Stimulated activated CD8-positive, alpha-beta memory T cell treated with anti-CD3 and anti-CD28 coated beads, Interleukin-4, amount 100 ng/mL, for 48 hours (primary cell): ENCODE measurements at places on chromosomes 1 and 21.

- DNase-seq: peak; percentile 37
These were observed 98.5 kb downstream of the DISC1 start for GRCh38 chr1:231724876-231725647.

DNA sequence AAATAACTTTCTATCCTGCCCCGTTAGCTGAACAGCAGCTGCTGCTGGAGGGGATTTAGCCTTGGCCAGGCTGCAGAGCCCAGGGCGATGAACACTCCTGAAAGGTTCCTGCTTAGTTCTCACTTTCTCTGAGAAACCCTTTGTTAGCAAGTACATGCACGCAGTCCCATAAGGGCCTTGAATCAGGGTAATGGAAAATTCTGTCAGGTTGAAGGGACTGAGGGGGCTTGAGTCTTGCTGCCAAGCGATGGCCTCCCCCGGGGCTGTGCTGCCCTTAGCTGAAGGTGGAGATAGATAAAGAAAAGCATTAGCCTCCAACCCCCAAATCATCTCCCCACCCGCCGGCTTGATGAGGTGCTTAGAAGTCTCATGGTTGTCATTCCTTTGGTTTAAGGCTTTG is 7.9 kb downstream of the GJA5 start:
- DNase-seq: no peak

GRCh38 chr1:4880626-4881025 is 226.2 kb downstream of the AJAP1 start:
- DNase-seq: no peak

DNA sequence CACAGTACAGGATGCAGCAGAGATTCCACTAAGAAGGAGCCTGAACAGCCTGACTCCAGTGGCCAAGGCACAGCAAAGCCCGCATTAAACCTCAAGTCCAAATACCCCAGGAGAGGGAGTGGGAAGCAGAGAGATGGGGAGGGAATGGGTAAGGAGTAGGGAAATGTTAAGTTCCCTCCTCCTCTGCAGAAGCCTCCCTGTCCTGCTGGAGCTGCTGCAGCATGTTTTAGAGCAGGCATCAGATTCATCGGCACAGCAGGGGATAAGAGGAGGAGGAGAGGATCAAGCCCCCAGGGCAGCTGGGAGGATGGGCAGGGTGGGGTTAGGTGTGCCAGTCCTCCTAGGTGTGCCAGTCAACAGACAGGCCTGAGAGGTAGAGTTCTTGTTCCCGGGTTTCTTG is 709.7 kb downstream of the PTPRU start:
- DNase-seq: no peak

DNA sequence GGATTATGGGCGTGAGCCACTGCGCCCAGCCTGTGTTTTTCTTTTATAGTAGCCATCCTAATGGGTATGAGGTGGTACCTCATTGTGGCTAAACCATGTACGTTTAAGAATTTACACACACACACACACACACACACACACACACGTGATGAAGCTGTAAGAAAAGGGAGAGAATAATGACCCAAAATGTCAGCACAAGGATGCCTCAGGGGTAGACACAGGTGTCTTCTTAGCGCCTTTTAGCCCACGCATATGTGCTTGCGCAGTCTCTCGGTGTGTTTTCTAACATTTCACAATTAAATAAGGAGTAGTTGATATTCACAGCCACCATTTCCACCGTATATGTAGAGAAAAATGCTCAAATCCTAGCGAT is 782 bp upstream of the PFKL start:
- no peak for DNase-seq

- peak; percentile 27 for DNase-seq
These were observed 29.0 kb downstream of the JUN start for GRCh38 chr1:58754683-58755467.

GRCh38 chr21:35664683-35665082 is 395.6 kb downstream of the SETD4 start:
- DNase-seq: peak; percentile 26

DNA sequence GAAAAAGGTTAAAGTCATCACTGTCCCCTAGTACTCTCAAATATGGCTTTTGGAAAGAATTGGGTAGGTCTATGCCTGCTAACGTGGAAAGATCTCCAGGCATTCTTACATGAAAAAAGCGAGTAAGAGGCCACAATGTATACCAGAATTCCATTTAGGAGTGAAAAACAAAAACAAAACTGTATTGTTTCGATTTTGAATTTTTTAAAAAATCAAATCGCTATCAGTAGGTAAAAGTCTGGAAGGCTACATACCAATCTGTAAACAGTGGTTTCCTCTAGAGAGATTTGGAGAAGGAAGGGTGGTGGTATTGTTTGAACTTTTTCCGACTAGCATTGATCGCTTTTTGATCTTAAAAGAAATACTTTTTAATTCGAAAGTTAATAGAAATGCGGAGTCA is 55.9 kb downstream of the RRAGC start:
- DNase-seq: no peak

DNA sequence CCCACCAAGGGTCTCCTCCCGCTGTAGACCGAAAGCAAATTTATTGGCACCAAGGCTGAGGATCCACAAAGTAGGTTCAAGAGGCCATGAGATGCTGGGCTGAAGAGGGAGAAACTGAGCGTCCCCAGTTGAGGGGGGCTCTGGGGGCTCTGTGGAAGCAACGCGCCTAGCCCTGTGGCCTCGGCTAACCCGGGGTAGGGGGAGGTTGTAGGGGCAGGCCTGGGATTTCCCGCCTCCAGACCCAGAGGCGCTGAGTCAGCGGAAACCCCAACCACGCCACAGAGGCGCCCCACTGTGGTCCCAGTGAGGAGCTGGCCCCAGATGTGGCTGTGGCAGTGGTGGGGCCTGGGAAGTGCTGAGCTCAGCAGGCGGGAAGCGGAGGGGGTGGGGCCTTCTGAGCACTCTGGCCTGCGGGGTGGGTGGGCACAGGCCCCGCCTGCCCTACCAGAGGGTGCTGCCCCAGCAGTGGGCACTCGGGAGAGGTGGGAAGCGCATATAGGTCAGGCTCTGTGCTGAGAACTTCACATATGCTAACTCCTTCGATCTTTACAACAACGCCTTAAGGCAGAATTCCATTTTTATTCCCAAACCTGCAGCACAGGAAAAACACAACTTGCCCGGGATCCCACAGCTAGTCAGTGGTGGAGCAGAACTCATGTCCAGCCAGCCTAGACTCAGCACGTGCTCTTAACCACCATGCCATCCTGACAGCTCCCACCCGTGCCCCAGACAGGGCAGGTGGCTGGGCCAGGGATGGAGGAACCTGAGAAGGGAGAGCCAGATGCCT is 1.5 kb upstream of the COL16A1 start:
- peak; percentile 89 for DNase-seq

- DNase-seq: no peak
These were observed 3.0 kb downstream of the GPN2 start for GRCh38 chr1:26887125-26887524.

- DNase-seq: no peak
These were observed 70.9 kb downstream of the ERI3 start for GRCh38 chr1:44284184-44284583.

DNA sequence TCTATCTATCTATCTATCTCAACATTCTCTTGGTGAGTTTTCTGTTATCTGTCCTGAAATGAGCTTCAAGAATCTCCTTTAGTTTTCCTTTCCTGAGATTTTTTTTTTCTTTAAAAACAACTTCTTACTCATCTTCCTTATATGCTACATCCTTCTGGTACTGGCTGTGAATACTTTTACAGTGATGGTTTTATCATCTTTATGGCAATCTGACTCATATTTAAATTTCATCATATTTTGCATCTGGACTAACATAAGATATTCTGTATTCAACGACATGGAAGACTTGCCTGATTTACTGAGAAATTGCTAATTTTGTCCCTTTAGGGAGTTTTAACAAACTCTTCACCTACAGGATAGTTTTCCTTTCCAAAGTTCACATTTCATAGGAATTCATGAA is 33.0 kb downstream of the PDE4B start:
- no peak for DNase-seq

DNA sequence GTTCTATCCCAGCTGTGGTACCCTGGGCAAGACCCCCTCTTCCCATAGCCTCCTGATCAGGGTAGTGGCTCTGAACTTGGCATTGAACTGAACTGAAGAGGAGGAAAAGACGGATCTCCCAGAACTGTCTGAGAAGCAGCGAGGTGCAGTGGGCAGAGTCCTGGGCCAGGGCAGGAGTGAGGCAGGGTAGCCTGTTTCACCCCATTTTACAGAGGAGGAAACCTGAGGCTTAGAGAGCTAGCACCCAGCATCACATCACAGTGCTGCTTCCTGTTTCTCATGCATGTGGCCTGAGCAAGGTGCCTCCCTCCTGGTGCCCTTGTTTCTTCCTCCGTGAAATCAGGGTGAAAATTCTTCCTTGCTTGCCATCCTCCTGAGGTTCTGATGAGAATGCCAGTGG is 17.1 kb downstream of the ZNF362 start:
- no peak for DNase-seq

GRCh38 chr1:62728963-62729362 is 40.8 kb upstream of the DOCK7 start:
- DNase-seq: no peak

DNA sequence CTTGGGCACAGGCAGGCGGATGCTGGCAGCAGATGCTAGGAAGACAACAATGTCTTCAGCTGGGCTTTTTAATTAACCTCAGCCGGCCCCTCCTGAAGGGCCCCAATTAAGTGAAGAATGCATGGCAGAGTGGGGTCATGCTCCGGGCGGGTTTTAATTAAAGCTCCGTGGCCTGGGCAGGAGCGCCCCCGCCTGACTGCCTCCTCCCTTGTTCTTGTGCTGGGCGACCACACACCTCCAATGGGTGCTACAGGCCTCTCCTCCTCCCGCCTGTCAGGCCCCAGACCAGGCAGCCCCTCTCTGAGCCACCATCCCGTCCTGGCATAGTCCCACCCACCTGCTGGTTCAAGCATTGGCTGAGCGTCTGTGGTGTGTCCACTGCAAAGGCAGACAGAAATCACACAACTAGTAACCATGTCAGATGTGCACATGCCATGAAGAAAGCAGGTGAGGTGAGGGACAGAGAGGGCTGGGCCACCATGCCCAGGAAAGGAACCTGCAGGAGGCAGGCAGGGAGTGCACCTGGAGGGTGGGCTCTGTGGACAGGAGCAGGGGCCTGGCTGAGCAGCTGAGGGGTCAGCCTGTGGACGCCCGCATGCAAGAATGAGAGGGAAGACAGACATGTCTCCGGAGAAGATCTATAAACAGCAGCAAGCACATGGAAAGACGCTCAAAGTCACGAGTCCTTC is 8.5 kb upstream of the ARF1 start:
- no peak for DNase-seq

DNA sequence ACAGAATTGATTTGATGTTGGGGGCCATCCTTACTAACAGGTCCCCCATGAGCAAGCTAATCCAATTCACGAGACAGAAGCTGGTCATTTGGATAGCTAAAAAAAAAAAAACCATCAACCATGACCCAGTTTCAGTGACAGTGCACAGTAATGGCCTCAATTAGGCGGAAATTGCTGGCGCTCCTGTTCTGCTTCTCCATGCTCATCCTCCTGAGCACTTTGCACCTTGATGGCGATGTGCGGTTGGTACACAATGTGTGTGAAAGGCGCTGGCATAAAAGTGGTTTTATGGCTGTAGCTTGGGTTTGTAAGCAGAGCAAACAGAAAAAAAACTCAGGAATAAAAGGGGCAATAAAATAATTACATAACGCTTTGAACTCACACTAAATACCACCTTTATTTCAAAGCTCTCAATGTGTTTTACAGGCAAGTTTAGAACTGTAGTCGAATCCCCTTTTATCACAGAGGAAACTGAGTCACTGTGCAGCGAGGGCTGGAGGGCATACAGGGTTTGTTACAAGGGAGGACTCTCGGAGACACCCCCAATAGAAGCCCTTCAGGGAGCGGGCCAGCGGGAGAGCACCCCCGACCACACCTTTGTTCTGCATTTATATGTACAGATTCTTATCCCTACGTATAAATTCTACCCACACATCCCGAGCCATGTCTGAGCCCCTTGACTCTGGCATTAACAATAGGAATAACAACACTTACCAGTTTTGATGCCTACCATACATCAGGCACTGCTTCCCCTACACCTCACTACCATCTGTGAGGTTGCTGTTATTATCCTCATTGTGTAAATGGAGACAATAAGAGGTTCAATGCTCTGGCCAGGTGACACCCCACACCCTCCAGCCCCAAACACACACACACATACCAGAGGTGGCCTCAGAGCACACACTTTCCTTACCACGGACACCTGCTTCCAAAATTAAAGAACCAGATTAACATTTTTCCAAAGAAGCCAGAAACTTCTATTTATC is 213.5 kb upstream of the IRF2BP2 start:
- no peak for DNase-seq

DNA sequence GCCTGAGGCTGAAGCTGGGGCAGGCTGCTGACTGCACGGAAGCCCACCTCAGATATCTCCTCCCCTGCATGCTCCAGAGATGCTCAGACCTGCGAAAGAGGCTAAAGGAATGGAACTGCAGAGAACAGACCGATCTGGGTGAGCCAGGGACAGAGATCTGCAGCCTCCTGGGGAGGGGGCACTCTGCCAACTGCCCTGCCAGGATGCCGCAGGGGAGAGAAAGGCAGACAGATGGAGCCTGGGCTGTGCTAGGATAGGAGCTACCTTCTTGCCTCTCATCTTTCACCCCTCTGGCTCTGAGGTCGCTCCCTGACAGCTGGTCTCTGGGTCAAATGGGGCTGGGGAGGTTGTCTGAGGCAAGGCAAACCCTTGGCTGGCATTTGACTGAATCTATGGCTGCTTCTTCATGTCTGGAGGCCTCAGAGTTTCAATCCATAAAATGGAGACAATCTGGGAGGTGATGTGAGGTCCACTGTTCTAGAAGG is 238.2 kb downstream of the GRIK3 start:
- no peak for DNase-seq

DNA sequence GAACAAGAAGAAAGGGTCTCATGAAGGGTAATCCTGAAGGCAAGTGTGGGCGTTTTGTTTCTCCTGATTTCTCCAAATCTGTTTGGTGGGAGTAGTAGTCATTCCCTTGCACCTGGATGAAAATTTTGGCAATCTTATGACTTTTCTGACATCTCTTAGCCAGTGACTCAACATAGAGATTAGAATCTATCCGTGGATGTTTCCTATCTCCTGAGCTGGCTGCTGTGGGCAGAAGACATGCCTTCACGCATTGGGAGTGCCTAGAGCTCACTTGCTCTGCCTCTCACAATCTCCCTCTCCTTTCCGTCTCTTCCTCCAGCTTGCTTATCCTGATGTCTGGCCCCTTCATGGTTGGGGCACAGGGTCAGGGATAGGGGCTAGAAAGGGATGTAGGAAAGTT is 174.2 kb upstream of the NFIA start:
- DNase-seq: no peak

DNA sequence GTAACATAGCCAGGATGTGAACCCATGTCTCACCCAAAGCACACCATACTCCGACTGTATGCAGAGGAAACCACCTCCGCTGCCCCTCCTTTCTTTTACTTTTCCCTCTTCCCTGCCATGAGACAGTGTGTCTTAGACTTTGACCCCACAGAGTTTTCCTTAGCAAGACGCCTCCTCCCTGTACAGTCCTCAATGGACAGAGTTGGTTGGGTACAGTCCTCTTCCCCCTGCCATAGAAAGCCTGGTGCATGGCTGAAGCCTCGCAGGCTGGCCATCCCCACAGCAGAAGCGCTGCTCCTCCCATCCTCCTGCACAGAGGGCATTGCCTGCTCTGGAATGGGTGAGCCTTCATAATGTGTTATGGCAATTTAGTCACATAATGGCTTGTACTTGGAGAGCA is 127.9 kb downstream of the PLPP3 start:
- no peak for DNase-seq

- DNase-seq: no peak
These were observed 9.1 kb downstream of the NTNG1 start for GRCh38 chr1:107149946-107150345.

GRCh38 chr1:61448914-61449313 is 276.0 kb downstream of the TM2D1 start:
- no peak for DNase-seq
